ENCODE measurements at places on chromosomes 2 and 18. TPM values are rescaled to one million over a fixed set of nuclear protein-coding genes. Genes with fewer than 3 reads are reported as not detected.

- no peak overlapping the region for H3K27ac ChIP-seq
- H3K27me3 ChIP-seq = peaks cover 41% of the 10 kb centered on the region
- H3K4me1 ChIP-seq = no peaks in the 10 kb centered on the region
- H3K4me3 ChIP-seq = no peak overlapping the region
These were observed 66.2 kb downstream of the TWIST2 start for GRCh38 chr2:238913931-238914647.

RNU2-63P gene
- total RNA-seq = 16.2 TPM

COL5A2 gene
- total RNA-seq = 0.18 TPM

- no peak overlapping the region for H3K27ac ChIP-seq
- no peak overlapping the region for H3K4me3 ChIP-seq
- H3K27me3 ChIP-seq = no peaks in the 10 kb centered on the region
- H3K36me3 ChIP-seq = peaks cover 14% of the 10 kb centered on the region
These were observed 38.1 kb downstream of the PIK3C3 start for GRCh38 chr18:41993151-41993550.

AGBL5 gene
- total RNA-seq = 8.9 TPM

DNA sequence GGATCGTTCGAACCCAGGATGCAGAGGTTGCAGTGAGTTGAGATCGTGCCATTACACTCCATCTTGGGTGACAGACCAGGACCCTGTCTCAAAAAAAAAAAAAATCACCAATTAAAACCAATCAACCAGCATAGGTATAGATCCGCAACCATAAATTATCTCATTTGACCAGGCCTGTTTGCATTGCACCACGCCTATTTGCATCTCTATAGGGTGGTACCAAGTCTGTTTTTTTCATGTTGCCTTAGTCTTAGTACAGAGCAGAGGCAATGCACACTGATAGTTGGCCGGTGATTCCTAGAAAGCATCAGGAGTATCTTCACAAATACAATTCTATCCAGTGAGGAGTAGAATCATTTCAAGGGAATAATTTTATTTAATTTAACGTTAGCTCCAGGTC is 9.3 kb upstream of the NPC1 start:
- no peak for DNase-seq
- no peak overlapping the region for H3K27ac ChIP-seq
- H3K27me3 ChIP-seq = peaks cover 16% of the 10 kb centered on the region
- H3K36me3 ChIP-seq = no peaks in the 10 kb centered on the region
- no peaks in the 10 kb centered on the region for H3K4me1 ChIP-seq
